ENCODE measurements at places on chromosomes 2 and 18.

DNA sequence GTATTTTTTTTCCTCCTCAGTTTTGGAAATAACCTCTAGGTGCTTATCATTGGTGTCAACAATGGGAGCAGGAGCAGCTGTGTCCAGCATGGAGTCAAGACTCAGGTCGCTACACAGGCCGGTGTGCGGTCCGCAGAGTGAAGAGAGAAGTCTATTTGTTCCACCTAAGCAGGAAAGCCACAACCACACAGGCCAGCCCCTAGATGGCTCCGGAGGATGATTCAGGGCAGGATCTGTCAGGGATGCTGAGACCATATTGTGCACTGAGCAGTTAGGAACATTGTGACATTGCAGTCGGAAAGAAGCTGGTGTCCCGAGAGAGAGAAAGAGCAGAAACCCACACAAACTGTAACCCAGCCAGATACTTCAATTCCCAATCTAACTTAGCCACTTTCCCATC lies 136.9 kb downstream of the GAREM1 start:
- no peak for DNase-seq

GRCh38 chr2:241217320-241218031 lies 29.0 kb downstream of the ANO7 start:
- DNase-seq = peak; percentile 68

DNA sequence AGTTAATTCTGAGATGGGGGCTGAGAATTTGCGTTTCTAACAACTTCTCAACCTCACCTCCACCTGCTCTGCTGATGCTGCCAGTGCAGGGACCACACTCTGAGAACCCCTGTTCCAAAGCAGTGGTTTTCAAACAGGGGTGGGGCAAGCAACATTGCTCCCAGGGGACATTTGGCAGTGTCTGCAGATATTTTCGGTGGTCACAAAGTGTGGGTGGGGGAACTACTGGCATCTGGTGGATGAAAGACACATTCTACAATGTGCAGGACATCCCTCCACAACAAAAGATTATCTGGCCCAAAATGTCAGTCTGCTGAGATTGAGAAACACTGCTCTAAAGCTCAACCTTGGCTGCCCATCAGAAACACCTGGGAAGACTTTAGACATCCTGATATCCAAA lies 188.7 kb upstream of the SATB2 start:
- DNase-seq = no peak

- no peak for DNase-seq
These were observed 140.7 kb upstream of the THUMPD2 start for GRCh38 chr2:39919511-39920306.

DNA sequence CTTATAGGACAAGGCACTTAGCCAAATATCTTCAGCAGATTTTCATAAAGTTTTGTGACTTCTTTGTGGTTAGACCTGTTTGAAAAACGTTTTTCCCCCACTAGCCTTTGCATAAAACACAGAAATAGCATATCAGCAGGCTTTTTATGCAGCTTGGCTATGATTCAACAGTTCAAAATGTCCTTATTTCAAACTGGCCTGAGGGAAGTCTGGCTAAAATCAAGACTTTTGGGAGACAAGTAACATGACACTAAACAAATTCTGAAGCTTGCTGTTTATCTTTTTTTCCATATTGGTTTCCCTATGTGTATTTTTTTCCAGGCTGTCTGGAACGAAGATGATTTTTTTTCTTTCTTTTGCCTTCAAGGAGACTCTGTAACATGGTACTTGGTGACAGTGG lies 95.1 kb upstream of the L3MBTL4 start:
- DNase-seq = peak; percentile 6

GRCh38 chr18:49966090-49966489 lies 152.8 kb upstream of the ACAA2 start:
- DNase-seq = no peak

- DNase-seq = no peak
These were observed 125.9 kb upstream of the SEC11C start for GRCh38 chr18:59013744-59014143.

DNA sequence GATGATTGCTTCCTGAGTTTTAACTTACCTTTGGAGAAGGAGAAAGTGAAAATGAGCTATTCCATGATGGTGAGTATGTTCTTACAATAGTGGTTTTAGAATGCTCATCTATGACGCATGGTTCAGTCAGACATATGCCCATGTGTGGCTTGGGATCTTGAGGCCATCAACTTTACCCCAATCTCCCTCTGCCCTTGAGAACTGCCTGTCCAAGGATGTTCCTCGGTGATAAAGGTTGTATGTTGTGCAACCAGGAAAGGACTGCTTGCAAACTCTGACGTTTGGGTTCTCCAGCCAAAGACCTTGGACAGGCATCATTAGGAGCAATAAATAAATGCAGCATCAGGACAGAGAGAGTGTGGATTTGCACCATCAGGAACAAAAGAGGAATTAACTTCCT lies 165.0 kb downstream of the ZEB2 start:
- no peak for DNase-seq

GRCh38 chr18:59546188-59546587 lies 151.0 kb downstream of the CCBE1 start:
- peak; percentile 62 for DNase-seq

DNA sequence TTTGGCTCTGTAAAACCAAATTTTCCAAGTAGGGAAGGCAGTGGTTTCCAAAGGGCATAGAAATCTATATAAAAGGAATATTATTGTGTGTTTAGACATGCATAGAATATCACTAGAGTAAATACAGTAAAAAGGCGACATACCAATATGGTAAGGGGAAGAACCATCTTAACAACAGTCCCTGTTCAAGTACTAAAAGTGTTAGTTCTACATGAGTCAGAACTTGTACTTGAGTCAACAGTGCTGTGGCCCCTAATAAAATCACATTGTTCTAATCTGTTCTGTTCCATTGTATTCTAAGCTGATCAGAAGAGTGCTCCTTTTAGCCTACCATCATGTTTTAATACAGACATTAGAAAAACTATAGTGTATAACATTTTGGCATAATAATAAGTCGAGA lies 36.1 kb upstream of the TNFRSF11A start:
- peak; percentile 2 for DNase-seq

DNA sequence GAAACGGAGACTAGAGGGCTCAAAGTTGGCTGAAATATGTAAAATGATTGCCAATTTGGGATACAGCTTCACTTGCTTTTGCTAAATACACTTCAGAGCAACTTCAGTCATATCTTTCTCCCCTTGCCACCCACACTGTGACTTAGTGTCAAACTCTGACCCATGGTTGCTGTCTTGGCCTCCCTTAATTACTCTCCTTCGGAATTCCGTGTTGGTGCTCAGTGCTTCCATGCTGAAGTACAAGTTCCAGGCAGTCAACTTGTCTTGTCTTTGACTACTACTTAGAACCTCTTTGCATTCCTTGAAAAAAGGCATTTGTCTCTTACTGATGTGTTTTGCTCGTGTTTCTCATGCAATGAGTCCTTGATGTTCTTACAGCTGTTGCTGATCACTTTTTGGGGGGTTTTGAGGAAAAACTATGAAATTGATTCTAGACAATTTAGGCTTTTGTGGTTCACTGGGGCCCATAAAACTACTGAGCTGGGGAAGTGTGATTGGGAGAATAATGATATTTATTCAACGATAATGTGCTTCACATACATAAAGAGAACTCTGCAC lies 146.0 kb downstream of the UBE2E3 start:
- DNase-seq = no peak

- no peak for DNase-seq
These were observed 12.2 kb downstream of the ZBTB7C start for GRCh38 chr18:48397021-48397420.

DNA sequence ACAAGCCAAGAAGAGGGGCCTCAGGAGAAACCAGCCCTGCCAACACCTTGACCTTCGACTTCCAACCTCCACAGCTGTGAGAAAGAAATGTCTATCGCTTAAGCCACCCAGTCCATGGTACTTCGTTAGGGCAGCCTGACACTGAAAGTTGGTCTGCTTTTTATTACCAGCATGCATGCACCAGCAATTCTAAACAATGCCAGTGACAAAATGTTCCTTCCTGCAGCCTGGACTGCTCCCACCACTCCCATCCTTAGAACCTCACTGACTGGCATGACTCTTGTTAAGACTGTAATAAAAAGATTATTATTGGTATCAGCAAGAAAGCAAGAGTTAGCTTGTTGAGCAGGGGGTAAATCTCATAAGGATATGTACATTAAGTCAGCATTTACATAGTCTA lies 33.6 kb downstream of the TMEM177 start:
- no peak for DNase-seq

GRCh38 chr2:121346859-121347258 lies 61.9 kb upstream of the TFCP2L1 start:
- DNase-seq = no peak

DNA sequence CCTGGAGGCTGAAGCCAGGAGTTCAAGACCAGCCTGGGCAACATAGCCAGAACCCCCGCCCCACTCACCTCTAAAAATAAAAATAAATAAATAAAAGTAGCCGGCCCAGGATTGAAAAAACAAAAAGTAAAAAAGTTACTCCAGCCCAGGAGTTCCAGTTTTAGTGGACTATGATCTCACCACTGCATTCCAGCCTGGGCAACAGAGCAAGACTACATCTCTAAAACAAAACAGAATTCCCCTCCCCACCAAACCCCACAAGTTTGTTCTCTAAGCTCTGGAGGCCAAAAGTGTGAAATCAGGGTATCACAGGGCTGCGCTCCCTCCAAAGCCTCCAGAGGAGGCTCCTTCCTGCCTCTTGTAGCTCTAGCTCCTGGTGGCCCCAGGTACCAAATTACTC lies 1.7 kb downstream of the D2HGDH start:
- no peak for DNase-seq

- DNase-seq = peak; percentile 28
These were observed 11.2 kb upstream of the SPRED2 start for GRCh38 chr2:65443509-65444186.

- DNase-seq = no peak
These were observed 29.1 kb downstream of the HPCAL1 start for GRCh38 chr2:10331702-10332401.

DNA sequence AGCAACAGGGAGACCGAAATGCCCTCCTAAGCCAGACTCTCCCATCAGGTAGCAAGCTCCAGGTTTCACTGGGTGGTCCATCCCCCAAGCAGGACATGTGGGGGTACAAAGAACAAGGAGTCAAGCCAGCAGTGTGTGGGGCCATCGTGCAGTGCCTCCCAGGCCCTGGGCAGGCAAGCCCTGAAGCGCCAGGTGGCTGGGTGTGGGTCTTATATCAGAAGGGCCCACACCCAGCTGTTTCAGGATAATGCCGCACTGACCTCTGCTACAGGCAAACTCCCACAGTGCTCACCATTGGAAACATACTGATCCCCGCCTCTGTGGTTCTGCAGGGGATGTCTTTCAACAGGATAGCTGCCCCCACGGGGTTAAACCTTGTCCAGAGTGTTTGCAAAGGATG lies 174.2 kb upstream of the SMAD2 start:
- DNase-seq = no peak

DNA sequence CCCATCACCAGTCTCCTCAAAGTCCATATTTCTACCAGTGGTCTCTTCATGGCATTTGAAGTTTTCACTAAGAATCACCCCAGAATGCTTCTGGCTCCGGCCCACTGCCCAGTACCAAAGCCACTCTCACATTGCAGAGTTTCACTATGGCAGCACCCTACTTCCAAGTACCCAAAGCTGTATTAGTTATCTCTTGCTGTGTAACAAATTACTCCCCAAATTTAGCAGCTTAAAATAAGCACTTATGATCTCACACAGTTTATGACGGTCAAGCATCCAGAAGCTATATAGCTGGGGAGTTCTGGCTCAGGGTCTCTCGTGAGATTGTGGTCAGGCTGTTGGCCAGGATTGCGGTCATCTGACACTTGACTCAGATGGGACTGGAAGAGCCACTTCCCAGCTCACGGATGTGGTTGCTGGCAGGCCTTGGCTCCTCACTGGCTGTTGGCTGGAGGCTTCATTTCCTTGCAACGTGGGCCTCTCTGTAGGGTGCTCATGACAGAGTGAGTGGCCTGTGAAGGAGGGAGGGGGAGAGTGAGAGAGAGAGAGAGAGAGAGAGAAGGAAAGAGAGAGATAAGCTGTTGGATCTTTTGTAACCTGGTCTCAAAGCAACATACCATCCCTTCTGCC lies 189.5 kb downstream of the CTIF start:
- DNase-seq = peak; percentile 99

DNA sequence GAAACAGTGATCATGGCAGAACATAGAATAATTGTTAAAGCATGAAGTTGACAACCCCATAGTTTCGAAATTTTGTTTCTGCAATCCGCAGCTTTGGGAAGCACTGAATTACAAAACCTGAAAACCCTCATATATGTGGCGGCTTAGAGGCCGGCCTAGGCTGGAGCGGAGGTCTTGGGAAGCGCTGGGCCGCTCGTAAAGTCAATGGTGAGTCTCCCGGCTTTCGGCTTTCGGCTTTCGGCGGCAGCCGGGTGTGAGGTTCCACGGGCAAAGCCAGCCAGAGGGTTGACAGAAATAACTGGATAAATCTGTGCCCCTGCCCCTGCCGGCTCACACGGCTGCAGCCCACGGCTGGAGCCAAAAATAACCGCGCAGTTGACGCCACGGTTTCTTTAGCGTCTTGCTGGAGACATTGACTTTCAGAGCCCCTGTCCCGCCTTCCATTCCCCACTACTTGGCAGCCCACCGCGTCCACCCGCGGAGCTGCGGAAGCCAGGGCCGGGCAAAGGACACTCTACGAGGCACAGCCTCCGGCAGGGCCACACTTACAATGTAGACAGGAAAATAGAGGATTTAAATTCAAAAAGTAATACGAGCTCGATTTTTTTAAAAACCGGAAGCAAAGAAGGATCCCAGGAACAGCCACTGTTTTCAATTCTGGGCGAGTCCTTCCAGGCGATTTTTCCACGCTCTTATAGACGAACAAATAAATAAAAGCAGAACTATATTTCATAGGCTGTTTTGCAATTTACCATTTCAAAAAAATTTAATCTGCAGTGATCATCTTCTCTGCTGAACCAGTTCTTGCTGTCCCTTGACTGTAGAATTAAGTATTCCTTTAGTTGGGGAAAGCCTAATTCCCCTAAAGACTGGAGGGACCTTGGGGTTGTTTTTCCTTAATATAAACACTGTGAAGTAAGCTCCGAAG lies 28.3 kb upstream of the ATP6V1B1 start:
- DNase-seq = no peak

DNA sequence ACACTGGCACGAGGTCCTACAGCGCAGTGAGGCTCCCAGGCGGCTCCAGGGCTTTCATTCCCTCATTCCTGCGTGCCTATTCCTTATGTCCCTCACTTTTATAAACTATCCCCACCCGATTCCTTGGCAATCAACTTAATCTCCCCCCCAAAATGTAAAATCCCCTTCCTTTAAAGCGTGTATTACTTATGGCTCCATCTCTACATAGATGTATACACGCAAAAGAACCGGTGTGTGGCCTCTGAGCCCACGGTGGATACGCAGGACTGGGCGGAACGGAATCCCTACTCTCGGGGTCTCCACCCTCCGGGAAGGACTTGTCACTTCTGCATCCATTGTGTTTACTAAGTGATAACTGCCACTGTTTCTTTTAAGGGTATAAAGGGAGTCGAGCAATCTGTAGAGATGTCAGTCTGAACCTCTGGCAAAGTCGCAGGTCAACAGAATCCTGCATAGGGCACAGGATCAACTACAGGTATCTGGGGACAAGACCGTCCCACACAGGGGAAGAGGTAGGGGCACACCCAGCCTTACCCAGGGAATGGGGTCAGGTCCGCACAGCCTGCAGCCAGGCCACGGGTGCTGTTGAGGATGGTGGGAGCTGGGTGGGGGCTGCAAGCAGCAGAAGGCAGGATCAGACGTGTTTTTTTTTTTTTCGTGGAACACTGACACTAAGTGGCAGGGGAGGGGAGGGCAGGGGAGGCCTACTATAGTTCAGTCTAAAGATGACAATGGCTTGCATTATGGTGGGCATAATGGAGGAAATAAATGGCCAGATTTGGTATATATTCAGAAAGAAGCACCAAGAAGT lies 42.1 kb downstream of the HDLBP start:
- DNase-seq = no peak

GRCh38 chr18:49645841-49646351 lies 84.0 kb downstream of the LIPG start:
- DNase-seq = no peak

Measured in astrocyte of the spinal cord (primary cell).